ENCODE measurements at places on chromosomes 2 and 18.

GRCh38 chr18:78526923-78527711 is 452.5 kb upstream of the SALL3 start:
- no peak for DNase-seq

GRCh38 chr2:176613323-176613987 is 344.2 kb downstream of the MTX2 start:
- no peak for DNase-seq

GRCh38 chr2:199581935-199582360 is 124.2 kb upstream of the SATB2 start:
- DNase-seq = no peak

DNA sequence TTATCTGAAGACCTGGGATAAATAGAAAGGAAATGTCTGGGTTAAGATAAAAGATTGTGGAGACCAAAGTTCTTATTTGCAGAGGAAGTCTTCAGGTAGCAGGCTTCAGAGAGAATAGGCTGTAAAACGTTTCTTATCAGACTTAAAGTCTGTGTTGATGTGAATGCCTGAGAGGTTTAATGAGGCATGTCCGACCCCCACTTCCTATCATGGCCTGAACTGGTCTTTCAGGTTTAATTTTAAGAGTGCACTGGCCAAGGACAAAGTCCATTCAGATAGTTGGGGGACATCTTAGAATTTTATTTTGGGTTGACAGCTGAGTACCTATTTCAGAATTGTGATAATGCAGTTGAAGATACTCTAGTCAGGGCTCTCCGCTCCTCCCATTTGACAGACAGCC is 92.1 kb downstream of the ATL2 start:
- DNase-seq = no peak

GRCh38 chr2:30373881-30374302 is 73.2 kb upstream of the LCLAT1 start:
- DNase-seq = no peak

DNA sequence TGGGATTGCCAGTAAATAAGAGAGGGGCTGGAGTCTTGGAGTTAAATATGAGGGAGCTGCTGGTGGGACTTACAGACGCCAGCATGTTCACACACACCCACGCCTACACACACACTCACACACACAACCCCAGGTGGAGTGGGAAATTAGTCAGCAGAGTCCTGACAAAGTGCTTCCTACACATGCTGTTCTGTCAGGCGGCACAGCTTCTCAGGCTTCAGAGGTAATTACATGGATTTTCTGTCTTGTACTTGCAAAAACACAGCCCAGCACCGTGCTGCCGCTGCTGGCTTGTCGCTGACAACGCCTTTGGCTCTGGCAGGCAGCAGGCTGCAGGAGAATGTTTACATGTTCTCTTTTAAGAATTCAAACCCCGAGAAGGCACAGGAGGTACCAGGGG is 1186.3 kb upstream of the CELF4 start:
- DNase-seq = no peak

Data from NCI-H345 (cell line).